Activated naive CD4-positive, alpha-beta T cell treated with anti-CD3 and anti-CD28 coated beads, Interleukin-2, amount 10 ng/mL, durations not matched to agents 7 days and 5 days (primary cell): ENCODE measurements at places on chromosomes 6 and 20.

- no peak for DNase-seq
Observed at GRCh38 chr6:89051676-89052075, 28.9 kb upstream of the PNRC1 start.

DNA sequence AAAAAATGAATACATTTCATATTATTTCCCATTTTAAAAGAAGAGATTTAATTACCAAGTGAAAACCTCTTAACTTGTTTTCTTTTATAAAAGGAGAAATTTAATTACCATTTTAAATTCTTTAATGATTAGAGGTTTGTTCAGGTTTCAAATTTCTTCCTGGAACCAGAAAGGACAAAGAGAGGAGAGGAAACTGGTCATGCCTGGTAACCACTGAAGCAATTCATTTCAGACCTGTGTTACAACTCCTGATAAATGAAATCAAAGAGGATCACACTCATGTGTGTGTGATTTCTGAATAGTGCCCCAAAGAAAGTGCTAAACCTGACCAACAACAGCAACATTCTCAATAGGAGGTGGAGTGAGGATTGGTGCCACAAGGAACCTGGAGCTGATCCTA, 12.6 kb upstream of the SLPI start:
- DNase-seq: no peak

GRCh38 chr20:36519012-36519719, 22.2 kb upstream of the MYL9 start:
- no peak for DNase-seq

DNA sequence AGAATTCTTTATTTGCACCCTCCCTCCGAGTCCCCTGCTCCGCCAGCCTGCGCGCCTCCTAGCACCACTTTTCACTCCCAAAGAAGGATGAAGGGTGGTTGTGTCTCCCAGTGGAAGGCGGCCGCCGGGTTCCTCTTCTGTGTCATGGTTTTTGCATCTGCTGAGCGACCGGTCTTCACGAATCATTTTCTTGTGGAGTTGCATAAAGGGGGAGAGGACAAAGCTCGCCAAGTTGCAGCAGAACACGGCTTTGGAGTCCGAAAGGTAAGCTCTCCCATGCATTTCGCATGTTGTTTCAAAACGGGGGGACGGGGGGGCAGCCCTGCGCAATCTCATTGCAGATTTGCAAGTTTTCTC, 357 bp downstream of the PCSK2 start:
- DNase-seq: no peak

- no peak for DNase-seq
Observed at GRCh38 chr20:44002861-44003260, 88.2 kb downstream of the TOX2 start.

DNA sequence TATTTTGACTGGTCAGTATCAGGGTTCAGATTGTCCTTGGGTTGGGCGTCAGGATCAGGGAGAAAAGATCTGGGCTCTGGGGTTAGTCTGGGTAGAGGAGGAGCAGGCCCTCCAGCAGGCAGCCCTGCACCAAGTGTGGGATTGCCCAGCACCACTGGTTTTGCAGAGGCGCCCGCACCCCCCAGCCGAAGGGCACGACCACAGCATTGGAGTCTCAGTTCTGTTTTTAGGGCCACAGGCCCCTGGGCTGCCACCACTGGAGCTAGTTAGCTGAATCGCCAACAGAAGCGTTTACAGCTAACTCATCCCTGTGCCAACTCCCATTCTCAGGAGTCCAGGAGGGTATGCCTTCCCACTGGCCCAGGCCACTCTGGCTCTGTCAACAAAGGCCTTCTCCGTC, 84.2 kb downstream of the TCP11 start:
- DNase-seq: no peak

GRCh38 chr6:16758163-16758975, 2.9 kb downstream of the ATXN1 start:
- DNase-seq: no peak

GRCh38 chr6:3635482-3635881, 116.0 kb downstream of the PXDC1 start:
- no peak for DNase-seq

DNA sequence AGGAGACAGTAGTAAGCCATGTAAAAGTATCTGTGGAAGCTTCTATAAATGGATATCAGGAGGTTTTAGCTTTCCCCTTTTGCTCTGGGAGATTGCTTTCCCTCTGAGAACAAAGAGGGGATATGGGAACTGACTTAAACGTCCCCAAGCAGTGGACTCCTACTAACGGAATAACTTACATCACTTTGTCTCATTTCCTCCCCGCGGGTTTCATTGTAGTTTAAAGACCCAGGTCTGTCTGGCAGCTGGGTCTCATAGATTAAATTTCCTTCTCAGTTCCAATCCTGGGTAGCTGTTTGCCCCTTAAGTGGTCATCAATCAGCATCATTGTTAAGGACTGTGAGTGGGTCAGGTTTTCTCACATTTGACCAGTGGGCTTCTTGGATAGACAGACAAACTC, 68.7 kb downstream of the PLAGL1 start:
- DNase-seq: no peak

DNA sequence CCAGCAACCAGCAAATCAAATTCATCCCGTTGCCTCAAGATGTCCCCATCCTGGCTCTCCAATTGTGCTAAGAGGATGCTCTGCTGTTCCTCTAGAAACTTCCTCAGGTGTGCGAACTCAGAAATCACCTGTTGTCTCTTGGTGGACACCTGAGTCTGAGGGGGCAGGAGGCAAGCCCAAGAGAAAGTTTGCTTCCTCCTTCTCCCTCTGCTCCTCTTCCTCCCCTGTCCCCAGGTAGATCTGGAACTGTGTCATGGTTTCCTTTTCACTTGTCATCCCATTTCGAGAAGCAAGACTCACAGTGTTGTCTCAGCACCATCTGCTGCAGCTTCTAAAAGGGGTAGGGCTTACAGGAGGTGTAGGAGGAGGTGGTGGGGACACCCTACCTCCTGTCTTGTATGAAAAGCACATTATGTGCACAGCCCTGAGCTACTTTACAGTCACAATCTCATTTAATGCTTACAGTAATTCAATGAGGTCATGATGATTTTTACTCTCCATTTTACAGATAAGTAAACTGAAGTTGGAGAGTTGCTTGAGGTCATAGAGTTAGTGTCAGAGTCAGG, 2.5 kb downstream of the TRIM10 start:
- DNase-seq: no peak

- no peak for DNase-seq
Observed at GRCh38 chr20:58715801-58716475, 23.3 kb downstream of the NPEPL1 start.

- DNase-seq: no peak
Observed at GRCh38 chr20:57993716-57994431, 234.6 kb downstream of the ANKRD60 start.

DNA sequence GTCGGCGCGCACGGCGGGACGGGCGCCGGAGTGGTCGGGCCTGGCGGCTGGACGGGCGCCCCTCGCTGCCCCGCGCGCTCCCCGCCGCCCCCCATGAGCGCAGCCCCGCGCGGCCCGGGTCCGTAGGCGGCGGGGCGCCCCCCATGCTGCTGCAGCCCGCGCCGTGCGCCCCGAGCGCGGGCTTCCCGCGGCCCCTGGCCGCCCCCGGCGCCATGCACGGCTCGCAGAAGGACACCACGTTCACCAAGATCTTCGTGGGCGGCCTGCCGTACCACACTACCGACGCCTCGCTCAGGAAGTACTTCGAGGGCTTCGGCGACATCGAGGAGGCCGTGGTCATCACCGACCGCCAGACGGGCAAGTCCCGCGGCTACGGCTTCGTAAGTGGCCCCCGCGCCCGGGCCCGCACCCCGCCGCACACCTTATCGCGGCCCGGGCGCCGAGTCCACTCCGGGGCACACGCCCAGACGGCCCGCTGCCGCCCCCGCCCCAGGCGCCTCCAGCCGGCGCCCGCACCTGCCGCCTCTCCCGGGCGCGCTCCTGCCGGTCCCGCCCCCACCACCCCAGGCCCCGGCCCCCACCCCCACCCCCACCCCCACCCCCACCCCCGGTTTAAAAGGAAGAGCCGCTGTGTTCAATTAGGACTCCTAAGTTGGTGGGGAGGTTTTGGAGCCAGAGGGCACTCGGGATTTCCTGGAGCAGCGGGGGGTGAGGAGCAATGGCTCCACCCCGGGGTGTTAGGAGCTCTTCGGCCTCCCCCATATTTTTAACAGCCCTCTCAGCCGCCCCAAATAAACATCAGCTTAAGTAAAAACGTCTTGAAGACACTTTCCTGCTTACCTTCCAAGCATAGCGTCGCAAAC, 474 bp downstream of the RBM38 start:
- DNase-seq: peak; percentile 45

GRCh38 chr6:120764312-120764711, 570.0 kb downstream of the TBC1D32 start:
- no peak for DNase-seq

- no peak for DNase-seq
Observed at GRCh38 chr6:3351105-3351676, 92.4 kb downstream of the PSMG4 start.

DNA sequence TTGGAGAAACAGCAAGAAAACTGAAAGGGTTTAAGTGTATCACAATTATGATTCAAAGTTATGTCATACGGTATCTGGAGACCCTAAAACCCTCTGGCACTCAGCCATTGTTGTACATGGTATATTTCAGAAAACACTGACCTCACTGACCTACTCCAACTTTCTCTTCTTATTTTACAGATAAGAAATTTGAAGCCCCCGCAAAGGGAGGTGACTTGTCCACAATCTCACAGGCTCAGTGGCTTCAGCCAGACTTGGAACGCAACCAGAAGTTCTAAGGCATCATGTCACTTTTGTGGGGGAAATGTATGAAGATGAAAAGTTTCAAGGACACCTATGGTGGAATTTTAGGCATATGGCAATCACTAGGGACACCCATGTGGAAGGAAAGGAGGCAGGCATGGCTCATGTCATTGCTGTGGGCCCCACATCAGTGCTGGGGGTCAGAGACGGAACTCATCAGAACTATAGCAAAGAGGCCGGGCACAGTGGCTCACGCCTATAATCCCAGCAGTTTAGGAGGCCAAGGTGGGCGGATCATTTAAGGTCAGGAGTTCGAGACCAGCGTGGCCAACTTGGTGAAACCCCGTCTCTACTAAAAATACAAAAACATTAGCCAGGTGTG, 5.2 kb upstream of the TRIB3 start:
- no peak for DNase-seq

DNA sequence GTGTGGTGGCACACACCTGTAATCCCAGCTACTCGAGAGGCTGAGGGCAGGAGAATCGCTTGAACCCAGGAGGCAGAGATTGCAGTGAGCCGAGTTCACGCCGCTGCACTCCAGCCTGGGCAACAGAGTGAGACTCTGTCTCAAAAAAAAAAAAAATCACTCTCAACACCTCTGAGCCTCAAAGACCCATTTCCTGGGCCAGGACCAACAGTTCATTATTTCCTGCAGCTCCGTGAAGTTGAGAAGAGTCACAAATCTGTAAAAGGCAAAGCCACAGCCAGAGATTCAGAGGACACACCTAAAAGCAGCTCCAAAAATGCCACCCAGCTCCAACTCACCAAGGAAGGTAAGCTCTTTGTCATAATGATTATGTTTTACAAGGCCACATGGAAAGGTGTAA, 15.2 kb upstream of the NOP56 start:
- no peak for DNase-seq

DNA sequence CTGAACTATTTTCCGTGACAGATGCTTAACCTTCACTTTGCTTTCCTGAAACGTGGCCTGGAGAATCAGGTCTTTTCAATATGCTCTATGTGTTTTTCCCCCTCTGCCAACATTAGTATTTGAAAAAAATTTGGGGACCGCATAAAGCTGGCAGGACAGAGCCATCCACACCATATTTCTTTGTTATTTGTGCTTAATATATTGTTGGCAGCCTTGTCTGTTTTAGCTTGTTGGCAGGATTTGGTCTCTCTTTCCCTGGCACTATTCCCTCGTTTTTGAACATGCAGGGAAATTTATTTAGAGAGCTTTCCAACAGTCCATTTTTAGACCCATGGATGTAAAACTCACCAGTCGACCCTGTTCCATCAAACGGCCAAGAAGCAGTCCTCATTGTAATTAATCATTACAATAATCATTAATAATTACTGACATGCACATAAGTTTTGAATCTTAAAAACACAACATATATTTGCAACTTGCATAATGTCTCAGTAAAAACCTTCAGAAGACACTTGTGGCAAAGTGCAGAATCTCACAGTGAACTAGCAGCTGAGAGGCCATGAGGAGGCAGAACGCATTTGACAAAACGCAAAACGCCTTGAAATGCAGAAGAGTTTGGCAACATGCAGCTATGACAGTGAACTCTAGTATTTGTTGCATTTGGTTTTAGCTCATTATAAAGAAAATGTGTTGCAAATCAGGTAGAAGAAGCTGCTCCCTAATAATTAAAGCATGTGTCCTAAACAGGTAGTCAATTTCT, 514.2 kb downstream of the C6orf118 start:
- DNase-seq: no peak

DNA sequence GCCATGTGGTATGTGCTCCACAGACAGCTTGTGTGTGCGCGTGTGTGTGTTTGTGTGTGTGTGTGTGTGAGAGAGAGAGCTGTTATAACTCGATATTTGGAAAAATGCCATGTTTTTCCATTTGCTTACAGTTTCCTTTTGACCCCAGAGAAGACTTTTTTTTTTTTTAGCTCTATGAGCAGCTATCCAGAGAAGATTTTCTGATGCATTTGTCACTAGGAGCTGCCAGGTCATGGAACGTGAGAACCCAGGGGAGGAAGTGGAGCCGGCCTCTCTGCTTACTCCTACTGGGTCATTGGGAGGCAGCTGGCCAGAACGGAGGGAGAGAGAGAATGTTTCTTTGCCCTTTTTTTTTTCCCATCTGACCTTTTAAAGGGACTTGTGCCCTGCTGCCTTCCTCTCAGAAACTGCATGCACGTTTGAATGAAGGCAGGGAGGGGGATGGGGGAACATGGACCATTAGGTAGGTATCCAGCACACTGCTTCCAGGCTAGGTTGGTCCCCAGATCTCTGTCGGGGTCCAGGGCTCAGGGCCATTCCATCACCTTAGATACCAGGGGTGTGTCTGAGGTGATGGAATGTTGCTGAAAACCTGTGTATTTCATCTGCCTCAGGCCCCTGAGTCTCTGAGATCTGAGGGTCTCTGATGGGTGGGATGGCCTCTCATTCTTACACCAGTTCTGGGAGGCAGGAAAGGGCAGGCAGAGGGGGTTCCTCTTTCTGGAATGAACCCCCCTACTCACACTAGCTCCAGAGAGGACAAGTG, 11.2 kb upstream of the MRPS18A start:
- DNase-seq: no peak

DNA sequence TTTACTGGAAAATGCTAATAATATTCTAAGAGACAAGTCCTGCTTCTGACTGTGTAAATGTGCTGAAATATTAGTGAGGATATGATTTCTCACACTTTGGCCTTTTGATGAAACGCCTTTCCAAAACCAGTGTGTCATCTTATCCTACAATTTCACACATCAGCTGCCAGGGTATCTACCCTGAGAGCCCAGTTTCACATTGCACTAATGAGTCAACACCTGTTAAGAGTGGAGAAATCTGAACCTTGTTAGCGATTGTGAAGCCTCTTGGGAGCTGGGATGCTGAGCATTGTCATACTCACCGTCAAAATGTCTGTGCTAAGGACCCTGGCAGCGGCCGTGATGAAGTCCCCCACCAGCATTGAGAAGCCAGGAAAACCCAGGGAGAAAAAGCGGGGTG, 166.0 kb downstream of the RALGAPA2 start:
- no peak for DNase-seq
